Ammon's horn (tissue), 1 donor: ENCODE measurements at places on chromosomes 11 and 22.

DNA sequence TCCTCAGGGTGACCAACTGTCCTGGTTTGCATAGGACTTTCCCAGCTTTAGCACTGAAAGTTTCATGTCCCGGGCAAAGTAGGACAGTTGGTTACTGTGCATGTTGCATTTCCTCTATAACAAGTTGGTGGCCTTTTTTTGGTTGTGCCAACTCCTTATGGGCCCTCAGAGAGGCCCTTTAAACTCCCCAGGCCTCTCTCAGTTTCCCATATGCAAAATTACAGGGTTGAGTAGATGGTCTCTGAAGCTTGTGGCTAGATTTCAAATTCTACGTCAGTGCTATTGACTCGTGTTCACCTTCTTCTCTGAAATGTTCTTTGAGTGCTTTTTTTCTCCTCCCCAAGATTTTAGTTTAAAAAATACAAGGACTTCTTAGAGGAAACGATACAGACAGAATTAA lies 92.5 kb downstream of the MYO18B start:
- no peak for DNase-seq

DNA sequence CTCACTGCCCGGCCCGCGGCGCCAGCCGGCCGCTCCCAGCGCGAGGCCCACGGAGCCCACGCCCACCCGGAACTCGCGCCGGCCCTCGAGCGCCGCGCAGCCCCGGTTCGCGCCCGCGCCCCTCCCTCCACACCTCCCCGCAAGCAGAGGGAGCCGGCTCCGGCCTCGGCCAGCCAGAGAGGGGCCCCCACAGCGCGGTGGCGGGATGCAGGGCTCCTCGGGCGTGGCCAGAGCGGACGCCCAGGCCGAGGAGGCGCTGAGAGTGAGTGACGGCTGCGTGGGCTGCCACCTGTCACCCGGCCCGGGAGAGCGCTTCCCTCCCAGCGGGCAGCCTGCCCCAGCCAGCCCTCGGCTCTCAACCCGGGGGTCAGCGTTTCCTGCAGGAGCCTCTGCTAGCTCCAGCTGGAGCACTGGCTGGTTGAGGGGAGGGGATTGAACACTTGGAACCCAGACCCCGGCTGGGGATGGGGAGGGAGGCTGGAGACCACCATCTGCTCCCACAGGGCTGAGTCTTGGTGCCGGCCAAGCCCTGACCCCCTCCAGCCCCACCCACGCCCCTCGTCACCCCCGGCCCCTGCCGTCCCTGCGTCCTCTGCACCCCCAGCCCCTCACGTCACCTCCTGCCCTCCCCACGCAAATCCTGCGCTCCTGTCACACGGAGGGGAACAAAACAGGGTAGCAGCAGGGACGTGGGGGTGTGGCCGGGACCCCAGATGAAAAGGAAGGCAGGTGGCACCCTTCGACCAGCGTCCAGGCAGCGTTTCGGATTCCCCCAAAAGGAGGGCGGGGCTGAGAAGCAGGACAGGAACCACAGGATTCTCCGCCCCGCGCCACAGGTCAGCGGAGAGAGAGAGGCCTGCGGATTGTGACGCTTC lies 157.0 kb downstream of the BRD1 start:
- no peak for DNase-seq

DNA sequence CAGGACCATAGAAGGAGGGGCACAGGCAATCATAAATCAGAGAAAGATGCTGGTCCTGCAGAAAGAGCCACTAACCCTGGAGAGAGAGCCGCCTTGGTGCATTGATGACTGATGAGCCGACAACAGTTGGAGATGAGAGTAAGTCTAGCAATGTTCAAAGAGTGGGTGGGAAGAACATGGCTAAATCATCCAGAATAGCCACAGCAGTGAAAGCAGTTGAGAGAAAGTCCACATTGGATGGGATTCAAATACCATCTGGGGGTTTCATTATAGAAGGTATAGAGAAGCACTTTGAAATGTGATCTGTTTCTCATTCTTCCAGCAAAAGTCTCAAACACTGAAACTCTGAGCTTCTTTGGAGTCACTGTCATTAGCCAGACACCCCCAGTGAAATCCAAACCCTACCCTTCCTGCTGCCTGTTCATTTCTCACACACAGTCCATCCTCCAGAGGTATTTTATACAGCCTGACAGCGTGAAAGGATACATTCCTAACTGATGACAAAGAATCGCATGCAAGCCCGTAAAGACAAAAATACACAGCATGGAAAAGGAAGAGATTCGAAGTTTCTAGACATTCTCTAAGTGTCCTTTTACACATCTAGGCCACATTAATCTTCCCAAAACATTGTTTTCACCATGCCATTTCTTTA lies 303.1 kb upstream of the MPPED2 start:
- DNase-seq = no peak

- no peak for DNase-seq
These were observed 10.9 kb upstream of the MPEG1 start for GRCh38 chr11:59223611-59224010.

GRCh38 chr11:69538854-69539253 lies 57.4 kb downstream of the LINC01488 start:
- peak; percentile 53 for DNase-seq

DNA sequence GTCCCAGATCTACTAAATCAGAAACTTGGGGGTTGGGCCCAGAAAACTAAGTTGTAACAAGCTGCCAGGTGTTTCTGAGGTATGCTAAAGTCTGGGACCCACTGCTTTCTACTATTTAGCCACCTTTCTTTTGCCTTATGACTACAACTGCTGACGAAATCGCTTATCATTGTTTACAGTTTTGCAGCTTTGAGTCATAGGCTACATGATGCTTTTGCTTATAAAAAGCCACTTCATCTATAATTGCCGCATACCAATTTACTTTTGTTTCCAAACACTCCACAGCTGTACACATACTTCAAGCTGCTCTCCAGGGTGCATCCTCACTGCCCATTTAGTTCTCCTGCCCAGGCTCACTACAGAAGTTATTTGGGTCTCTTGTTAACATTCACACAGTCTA lies 144.7 kb downstream of the ENTHD1 start:
- DNase-seq = no peak

DNA sequence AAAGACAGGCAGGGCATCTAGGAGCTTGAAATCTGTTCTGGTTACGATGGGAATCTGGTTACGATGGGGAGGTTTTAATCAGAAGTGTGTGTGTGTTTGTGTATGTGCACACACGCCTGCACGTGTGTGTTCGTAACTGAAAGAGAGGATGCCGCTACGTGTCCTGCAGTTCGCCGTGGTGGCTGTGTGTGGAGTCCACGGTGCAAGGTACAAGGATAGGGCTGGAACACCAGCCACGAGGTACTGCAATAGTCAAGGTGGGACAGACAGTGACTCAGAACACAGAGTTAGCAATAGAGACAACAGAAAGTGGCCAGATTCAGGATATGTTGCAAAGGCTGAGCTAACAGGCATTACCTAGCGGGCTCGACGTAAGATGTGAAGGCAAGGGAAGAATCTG lies 46.7 kb downstream of the IGSF9B start:
- no peak for DNase-seq

DNA sequence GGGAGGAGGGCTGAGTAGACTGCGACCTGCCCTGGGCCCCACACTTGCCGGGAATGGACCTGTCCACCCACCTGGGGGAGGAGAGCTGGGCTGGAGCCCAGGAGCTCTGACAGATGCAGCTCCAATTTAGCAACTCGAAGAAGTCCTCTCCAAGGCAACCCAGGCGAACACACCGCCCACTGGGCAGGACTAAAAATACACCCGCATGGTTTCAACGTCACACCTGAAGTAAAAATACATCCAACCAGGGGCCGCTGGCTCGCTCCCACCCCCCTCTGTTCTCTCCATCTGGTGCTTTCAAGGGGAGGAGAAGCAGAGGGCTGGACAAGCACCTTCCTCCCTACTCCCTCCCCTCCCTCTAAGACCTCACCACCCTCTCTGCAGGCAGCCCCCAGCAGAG lies 119.9 kb downstream of the FEZ1 start:
- peak; percentile 59 for DNase-seq

- DNase-seq = no peak
These were observed 80.6 kb downstream of the CELSR1 start for GRCh38 chr22:46456818-46457163.

DNA sequence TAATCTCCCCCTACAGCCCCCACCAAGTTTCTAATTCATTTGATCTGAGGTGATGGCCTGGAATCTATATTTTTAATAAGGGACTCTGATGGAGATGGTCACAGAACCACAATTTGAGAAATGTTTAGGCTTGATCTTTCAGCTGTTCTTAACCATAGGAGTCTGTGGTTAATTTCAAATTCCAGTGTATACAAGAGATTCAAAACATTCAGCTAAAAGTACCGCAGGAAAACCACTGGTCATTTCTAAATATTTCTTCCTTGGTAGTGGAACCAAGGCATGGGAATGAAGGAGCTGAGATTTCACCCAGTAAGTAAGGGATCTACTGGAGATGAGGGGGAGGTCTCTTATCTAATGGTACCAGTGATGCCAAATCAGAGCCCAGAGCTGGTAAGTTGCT lies 18.3 kb upstream of the GALNT18 start:
- DNase-seq = no peak

DNA sequence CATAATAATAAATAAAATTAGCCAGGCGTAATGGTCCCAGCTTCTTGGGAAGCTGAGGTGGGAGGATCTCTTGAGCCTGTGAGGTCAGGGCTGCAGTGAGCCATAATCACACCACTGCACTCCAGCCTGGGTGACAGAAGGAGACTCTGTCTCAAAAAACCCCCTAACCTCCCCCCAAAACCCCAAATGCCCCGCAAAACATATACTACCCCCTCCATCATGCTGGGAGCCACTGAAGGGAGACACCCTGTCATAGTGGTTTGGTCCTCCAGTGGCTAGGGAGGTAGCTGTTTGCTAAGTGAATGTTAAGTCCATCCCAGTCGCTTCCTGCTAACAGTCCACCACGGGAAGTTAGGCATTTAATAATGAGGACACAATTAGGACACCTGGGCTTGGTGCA lies 125.0 kb downstream of the ABTB2 start:
- no peak for DNase-seq

DNA sequence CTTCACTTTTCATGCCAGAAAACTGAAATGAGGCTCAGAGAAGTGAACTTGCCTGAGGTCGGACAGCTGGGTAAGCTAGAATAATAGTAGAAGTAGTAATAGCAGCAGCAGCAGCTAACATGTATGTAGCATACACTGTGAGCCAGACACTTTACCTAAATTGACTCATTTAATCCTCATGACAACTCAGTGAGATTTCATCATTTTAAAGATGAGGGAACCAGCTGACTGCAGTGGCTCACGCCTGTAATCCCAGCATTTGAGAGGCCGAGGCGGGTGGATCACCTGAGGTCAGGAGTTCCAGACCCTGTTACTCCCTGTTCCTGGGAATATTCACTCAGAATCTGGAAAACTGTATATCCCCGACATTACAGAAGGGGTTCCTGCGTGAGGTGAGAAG lies 154.5 kb downstream of the DBX1 start:
- no peak for DNase-seq

DNA sequence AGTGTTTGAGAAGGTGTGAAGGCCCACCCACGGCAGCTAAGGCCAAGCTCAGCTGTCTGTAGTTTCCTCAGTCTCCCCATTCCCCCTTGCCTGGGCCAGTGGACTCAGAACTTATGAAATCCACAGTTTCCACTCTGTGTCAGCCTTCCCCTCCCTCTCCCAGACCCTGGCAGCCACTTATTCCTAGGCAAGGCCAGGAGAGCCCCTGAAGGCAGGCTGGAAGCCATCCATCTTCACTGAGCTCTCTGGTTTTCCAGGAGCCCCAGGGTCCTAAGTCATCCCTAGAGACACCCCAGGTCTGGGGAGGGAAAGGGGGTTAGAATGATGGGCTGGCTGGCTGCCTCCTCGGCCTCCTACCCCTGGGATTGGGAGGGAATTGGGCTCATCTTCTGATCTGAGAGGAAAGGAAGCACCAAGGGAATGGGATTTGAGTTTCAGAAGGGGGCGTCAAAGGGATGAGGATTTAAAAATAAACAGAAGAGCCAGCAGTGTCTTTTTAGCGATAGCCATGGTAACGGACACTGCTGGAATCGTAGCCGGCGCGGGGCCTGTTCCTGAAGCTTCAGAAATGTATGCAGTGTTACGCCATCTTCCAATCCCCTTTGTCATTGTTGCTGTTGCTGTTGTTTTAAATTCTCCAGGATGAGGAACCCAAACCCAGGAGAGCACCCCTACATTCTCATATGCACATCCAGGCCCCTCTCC lies 561.1 kb upstream of the CADM1 start:
- DNase-seq = peak; percentile 14

- no peak for DNase-seq
These were observed 45.3 kb upstream of the NECTIN1 start for GRCh38 chr11:119774172-119774763.

DNA sequence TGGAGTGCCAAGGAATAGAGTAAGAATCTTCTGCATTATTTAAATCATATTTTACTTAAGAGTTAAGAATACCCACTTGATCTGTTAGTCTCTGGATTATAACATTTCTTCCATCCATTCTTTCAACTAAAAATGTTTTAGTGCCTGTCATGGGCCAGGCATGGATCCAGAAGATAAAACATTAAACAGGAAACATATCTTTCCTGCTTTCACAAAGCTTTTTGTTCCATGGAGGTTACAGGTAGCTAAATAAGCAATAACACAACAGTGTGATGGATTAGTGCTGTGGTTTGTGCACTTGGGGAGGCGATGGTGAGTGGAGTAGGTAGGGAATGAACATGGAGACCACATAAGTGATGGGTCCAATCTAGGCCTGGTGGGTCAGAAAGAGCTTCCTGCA lies 258.5 kb downstream of the DDX10 start:
- no peak for DNase-seq

DNA sequence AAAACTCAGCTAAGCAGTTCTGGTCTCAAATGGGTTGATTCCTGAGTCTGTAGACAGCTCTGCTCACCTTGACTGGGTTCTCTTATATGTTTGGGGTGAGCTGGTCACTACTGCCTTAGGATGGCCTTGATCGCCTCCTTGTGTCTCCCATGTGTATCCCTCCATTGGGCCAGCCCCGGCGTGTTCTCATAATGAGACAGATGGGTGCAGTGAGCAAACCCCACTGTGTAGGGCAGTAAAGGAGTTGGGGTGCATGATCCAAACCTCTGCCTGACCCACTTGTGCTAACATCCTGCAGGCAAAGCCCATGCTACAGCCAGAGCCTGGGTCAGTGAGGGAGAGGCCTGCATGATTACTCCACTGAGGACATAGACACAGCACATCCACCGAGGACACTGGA lies 657.6 kb downstream of the BRD1 start:
- no peak for DNase-seq

DNA sequence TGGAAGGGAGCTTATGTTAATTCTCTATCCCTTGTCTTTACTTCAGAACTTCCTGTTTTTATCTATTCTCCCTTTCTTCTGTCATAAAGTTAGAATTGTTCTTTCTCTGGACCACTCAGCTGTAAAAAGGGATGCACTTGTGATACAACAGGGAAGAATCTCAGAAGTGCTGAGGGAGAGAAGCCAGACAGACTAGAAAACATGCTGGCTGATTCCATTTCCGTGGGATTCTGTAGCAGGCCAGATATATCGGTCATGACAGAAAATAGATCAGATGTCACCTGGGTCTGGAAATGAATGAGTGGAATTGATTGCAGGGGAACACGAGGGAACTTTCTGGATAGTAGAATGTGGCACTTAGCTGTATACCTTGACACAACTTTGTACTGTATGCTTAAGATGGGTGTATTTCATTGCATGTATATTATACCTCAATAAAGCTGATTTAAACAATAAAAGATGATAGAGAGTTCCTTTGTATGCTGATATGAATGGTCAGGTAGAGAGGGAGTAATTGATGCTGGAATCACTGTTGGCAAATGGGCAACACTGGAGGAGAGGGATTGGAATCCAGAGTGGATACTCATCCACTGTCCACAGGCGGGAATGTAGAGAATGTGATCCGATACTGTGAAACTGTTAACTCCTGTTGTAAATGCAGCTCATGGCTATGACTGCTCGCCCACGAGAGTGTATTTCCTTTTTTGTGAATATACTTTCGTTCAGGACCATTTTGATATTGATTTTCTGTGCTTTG lies 59.6 kb downstream of the ATXN10 start:
- no peak for DNase-seq
